Activated CD4-positive, alpha-beta T cell treated with anti-CD3 and anti-CD28 coated beads, Interleukin-2, amount 10 ng/mL, durations not matched to agents 7 days and 5 days (primary cell): ENCODE measurements at places on chromosomes 4 and X.

DNA sequence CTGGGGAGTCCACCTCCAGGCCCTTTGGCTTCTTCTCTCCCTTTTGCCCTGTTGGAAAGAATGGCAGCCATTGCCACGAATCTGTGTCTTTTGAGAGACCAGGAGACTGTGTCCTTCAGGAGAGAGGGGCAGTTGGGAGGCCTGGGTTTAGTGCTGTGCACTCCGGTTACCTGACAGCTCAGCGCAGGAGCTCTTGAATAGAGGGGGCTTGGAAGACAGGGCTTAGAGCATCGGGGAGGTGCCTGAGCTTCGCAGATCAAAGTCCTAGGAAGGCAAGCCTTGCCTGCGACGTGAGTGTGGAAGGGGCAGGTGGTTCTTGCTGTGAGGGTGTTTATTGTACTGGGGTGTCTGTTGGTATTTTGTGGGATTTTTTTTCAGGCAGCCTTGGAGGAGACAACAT is 41.9 kb upstream of the TADA2B start:
- DNase-seq, result no peak

- DNase-seq, result no peak
These were observed 61.2 kb downstream of the GAB1 start for GRCh38 chr4:143397887-143398286.

GRCh38 chr4:110751183-110751582 is 128.3 kb upstream of the PITX2 start:
- no peak for DNase-seq

- peak; percentile 21 for DNase-seq
These were observed 608 bp downstream of the TAF1 start for GRCh38 chrX:71366674-71367256.

DNA sequence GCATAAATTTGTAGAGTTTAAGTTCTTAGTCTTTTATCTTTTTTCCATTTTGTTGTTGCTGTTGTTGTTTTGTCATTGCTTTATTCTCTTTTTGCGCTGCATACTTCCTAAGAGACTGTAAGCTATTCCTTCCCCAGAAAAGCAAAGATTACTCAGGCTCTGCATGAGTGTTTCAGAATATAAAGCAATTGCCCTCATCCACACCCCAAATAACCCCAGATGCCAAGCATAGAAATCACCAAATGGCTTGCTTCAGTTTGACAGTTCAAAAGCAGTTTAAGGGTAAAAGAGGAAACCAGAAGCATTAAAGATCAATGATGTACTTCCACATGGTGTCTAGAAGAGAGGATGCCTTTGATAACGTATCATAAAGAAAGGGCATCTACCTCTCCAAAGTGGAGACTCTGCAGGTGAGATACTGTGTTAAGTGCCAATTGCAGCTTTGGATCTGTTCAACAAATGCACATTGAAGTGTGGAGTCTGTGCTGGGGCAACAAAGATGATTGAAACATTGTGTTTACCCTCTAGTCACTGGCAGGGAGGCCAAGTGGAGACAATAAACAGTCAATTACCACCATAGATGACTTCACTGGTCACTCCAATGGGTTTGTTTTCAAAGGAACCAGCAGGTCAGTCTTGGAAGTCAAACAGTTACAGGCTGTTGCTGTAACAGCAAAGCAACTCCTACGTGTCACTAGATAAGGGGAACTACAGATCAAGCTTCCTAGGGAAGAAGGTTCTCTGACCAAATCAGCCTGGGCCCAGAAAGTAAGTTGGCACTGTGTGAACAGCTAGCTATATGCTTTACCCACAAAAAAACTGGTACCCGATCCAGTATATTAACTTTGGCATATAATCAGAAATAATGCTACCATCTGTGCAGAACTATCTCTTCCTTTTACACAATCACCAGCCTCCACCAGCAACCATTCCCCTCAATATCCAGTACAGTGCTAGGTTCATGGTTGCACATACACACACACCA is 40.6 kb upstream of the IL21 start:
- DNase-seq, result no peak

DNA sequence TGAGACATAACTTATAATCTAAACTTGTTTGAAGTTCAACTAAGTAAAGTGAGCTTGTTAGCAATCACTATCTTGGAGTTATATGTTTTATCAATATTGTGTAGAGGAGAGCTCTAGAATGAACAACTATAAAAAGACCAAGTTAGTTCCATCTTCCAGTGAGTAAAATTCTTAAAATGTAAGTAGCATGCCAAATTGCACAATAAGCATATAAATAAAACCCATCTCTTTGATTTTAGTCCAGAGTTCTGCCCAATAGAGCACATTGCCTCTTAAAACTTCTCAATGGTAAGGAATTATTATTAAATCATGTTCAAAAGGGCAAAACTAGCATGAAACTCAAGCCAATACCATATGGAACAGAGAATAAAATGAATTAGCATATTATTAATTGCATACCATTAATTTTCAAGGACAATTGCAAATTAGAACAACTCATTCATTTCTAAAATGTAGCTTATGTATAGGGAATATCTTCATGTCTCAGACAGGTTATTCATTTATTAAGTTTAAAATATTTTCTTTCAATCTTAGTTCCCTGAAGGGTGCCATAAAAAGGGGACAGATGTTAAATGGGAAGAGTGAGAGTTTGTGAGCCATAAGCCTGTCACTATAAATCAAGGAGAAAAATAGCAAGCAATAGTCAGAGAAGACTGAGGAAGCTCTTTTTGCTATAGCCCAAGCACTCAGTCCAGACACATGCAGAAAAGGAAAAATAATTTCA is 507.6 kb downstream of the CENPC start:
- no peak for DNase-seq

GRCh38 chr4:183074288-183074990 is 24.6 kb upstream of the WWC2 start:
- DNase-seq, result no peak

GRCh38 chr4:65071564-65071963 is 598.7 kb downstream of the EPHA5 start:
- no peak for DNase-seq

DNA sequence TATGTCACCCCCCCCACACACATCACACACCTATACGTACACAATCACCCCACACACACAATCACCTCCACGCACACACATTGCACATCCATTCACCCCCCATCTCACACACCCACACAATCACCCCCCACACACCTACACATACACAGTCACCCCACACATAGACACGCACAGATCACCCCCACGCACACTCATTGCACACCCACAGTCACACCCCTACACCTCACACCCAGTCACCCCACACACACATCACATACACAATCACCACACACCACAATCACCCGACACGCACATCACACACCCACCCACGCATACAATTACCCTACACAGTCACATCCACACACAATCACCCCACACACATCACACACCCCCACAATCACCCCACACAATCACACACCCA is 15.9 kb upstream of the TADA2B start:
- DNase-seq, result no peak

DNA sequence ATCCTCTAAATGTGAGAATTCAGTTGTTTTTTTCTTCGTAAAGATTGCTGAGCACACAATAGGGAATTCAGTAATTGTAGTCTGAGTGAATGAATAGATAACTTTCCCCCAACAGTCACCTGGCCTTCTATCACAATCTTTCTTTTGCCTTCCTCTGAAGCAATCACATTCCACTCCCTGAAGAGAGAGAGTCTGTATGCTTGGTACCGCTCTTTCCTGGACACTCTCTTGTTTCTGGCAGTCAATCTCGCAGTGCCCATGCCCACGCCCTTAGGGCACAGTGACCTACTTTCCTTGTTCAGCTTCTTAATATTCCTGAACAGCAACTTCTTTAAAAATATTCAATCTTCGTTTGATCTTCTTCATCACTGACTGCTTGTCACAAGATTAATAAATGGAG is 255.9 kb downstream of the ADAMTS3 start:
- no peak for DNase-seq
